ENCODE measurements at places on chromosomes 3 and 15.
A peak's percentile ranks its signal among the peaks of the same experiment; 100 is the strongest.

DNA sequence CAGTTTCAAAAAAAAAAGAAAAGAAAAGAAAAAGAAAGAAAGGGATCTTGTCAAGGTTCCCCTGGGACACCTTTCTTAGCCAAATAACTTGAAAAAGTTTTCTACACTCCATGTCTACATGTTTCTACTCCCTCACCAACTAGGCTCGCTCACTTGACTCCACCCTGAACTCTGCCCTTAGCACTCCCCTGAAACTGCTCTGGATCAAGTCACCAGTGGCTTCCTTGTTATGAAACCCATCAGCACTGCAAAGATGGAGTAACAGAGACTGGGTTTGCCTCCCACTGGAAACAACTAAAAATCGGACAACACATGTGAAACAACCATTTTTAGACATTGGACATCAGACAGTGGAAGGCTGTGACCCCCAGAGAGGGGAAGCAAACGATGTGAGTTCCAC lies 36.8 kb downstream of the TMEM40 start:
- no peak for DNase-seq

DNA sequence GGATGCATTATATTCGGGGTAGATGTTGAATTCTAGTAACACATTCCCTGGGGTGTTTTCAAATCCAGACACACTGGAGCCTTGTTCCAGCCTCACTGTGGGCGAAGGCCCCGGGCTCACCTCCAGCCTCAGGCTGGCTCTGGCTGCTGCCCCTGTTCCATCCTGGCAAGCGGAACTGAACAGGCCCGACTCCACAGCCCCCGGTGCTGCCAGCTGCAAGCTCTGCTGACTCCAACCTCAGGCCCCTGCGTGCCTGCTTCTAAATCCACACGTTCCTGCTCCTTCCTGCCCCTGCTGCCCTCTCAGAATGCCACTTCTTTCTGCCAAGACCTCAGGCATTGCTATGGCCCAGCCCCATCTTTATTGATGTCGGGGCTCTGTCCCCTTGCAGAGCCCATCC lies 90.6 kb downstream of the LIPC start:
- no peak for DNase-seq

- DNase-seq = no peak
These were observed 298 bp downstream of the BCL2L10 start for GRCh38 chr15:52112203-52112750.

DNA sequence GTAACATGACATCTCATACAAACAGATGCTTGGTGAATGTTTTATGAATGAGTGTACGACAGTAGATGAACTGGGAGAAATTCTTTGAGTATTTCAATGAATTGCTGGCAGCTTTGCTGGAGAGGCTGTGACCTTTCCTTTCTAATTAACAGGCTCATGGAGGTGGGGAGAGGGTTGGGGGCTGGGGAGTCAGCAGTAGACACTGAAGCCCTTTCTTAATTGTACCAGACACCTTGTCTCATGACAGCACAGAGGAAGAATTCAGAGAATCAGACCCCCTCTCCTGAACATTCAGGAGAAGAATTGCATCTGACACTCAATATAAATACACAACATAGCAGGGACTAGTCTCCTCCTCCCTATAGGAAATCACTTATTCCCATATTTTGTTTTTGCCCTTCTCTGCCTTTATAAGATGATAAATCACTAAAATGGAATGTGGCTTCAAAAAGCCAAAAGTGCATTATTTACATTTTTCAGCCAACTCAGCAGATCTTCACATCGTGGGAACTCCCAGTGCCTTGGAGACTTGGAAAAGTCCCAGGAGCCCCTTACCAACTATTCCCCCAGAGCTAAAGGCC lies 66.2 kb upstream of the TPM1 start:
- peak; percentile 91 for DNase-seq

DNA sequence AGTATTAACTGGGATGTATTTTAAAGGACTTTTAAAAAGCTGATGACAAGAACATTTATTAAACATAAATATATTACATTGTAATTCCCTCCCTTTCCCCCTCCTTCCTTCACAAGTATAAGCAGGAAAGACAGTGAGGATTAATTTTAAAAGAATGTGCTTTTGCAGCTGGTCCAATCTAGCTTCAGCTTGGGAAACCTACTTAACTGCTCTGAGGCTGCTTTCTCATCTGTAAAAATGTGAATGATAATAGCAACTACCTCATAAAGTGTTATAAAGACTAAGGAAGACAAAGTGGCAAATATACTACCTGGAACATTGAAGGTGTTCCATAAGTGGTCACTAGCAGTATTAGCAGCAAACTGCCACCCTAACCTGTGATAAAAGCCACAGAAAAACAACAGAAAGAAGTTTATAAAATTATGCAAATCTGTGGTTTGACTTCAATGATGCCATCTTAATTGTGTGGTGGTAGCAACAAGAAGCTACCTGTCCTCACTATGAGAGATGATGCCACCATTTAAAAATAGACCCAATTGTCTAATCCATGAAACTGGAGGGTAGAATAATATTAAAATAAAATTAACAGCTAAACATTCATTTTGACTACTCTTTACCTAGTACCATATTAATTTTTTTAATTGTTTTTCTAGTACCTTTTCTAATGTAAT lies 20.0 kb downstream of the DHX36 start:
- DNase-seq = peak; percentile 11

GRCh38 chr15:65641768-65642475 lies 20.2 kb downstream of the SLC24A1 start:
- no peak for DNase-seq

DNA sequence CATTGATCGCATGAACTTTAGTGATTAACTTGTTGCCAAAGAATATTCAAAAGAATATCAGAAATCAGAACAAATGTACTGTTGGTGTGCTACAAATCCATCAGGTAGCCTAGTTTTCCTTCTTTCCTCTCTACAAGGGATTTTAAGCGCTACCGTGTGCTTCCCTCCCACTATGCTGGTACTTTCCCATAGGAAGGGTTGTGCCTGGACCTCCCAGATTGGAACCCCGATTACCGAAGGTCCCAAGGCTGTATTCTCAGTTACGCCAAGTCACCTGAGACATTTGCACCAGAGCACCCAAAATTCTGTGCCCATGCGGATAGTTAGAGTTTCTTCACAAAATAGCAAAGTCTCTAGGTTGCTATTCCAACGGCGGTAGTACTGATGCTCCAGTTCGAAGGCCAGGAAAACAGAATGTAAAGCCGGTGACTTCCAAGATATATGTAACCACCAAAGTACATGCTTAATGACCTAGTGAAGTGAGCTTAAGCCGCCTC lies 23.4 kb upstream of the GATM start:
- DNase-seq = no peak

DNA sequence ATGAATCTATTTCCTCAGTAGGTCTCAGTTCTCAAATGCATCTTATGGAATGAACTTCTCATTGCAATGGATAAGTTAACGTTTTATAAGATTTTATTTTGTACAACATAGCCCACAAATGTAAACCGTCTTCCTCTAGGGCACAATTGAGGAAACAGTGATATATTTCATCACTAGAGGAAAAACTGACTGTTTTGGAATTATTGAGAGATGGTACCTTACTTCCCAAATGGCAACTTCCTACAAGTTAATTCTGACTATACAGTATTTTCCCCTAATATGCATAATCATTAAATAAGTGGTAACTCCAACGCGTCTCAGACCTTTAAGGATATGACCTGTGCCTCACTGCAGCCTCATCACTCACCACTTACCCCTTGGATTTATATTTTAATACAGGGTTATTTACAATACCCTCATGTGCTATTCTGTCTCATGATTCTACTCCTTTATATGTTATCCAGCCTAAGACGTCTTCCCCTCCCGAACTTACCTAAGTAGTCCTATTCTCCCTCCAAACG lies 13.3 kb downstream of the GABPB1 start:
- DNase-seq = no peak

DNA sequence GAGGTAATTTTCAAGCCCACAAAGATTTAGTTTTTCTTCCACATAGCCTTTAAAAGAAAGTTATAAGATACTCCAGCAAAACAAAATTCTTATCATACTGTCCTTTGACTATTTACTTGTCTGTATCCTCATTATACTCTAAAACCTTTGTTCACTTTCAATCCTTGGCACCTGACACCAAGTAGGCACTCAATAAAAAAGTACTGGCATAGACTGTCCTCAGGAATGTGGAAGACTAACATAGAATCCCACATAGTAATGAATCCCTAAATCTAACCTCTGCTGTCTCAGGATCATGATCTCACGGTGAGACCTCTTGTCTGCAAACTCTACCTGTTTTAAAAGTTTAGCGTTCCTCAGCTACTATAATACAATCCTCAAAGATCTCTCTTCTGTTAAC lies 21.6 kb downstream of the PHC3 start:
- no peak for DNase-seq

GRCh38 chr3:133283958-133284807 lies 115.7 kb upstream of the BFSP2 start:
- no peak for DNase-seq

- DNase-seq = peak; percentile 42
These were observed 81.9 kb upstream of the PLXND1 start for GRCh38 chr3:129688271-129688895.

- DNase-seq = no peak
These were observed 13.6 kb upstream of the CNBP start for GRCh38 chr3:129197321-129197720.

- peak; percentile 77 for DNase-seq
These were observed 12.6 kb upstream of the COL8A1 start for GRCh38 chr3:99625643-99626416.

DNA sequence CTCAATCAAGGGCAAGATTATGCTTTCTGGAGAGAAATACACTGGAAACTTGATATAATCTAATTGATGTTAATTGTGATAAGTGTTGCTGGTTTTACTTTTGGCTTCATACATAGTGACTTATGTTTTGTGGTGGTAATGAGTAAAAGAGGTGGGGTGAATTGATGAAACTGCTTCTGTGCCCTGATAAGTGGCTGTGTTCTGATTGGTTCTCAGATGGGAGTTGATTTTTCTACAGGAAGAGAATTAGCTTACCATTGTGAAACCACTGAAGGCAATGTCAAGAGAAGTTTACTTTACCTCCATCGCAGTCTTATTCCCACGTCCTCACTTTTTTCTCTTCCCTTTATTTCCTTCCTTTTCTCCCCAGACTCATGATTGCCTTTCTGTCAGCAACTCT lies 23.8 kb downstream of the TMEM45A start:
- no peak for DNase-seq

GRCh38 chr3:129687586-129688125 lies 81.2 kb upstream of the PLXND1 start:
- no peak for DNase-seq

DNA sequence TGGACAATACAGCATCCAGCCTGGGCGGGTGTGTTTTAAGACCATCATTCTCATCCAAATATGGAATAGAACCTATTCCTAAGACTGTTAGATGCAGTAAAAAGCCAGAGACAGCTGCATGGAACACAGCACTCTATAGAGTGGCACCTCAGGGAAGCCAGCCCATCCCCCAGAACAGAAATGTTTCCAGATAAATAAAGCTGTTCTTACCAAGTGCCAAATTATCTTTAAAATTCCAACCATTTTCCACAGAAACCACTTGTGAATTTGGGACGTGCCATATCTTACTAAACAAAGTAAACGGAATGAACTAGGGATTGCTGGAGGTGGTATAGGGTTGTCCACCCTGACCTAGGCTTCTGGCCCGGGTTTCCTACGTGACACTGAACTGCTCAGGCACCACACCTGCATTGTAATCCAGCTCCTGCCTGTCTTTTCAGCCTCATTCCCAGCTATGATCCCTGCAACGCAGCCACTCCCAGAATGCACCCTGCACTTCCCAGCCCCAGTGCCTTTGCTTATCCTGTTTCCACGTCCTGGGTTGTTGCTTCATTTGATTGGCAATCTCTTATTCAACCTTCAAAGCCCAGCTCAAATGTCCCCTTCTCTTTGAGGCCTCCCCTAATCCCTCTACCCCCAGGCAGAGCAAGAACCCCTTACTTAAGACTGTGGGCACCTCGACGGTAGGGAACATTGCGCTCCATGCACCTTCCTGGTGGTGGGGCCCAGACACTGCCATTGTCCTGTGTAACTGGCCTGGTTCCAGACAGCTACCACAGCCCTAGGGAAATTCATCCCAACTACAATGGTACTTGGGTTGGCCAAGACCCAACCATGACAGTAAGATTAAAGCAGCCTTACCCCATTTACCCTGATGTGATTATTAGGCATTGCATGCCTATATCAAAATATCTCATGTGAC lies 100.2 kb downstream of the IQSEC1 start:
- no peak for DNase-seq

- DNase-seq = no peak
These were observed 54.7 kb upstream of the C2CD4B start for GRCh38 chr15:62219799-62220198.

GRCh38 chr3:54954022-54954421 lies 26.2 kb upstream of the LRTM1 start:
- peak; percentile 92 for DNase-seq

DNA sequence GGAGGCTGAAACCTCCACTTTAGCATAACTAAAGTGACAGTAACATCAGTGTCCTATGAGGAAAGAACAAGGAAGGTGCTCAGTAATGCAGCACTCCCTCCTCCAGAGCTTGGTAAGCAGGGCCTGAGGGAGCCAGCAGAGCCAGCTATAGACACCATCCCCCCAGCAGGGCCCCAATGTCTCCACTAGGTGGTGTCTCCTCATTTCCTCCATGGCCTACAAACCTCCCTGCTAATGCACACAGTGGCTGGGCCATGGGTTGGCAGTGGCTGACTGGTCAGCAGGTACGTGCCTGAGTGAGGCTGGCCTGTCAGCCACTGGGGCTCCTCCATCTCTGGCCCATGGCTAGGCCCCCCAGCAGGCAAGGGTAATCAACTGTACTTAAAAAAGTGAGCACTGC lies 13.6 kb downstream of the MRPS25 start:
- DNase-seq = peak; percentile 25

- no peak for DNase-seq
These were observed 22.5 kb downstream of the MAP2K5 start for GRCh38 chr15:67564968-67565345.

DNA sequence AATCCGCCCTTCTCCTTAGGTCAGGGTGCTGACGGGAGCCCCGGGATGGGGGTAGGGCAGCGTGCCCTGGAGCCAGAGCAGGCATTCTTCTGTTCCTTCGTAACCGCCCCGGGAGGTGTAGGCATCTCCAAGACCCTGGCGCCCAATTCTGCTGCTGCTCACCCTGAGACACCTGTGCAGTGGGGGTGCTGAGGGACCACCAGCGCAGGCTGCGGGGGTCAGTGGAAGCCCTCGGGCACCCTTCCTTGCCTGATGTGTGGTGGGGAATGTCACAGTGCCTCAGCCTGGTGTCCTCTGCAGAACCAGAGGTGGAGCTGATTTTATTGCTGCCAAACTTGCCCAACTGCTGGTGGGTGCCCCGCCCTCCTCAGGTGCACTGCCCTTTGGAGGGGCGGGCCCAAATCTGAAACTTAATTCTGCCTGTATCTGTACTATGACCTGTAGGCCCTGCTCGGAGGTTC lies 7.3 kb downstream of the CSK start:
- no peak for DNase-seq

GRCh38 chr15:22851513-22851912 lies 13.0 kb downstream of the NIPA2 start:
- no peak for DNase-seq
